Hematopoietic multipotent progenitor cell treated with erythropoietin and hydrocortisone succinate and interleukin-3 and kit ligand, for 15 days (in vitro differentiated cells): ENCODE measurements at places on chromosomes 2 and 18.

- no peak for DNase-seq
These were observed 87.0 kb upstream of the TMEM200C start for GRCh38 chr18:5982332-5982731.

GRCh38 chr2:33636001-33636400 is 36.9 kb upstream of the FAM98A start:
- DNase-seq = no peak

DNA sequence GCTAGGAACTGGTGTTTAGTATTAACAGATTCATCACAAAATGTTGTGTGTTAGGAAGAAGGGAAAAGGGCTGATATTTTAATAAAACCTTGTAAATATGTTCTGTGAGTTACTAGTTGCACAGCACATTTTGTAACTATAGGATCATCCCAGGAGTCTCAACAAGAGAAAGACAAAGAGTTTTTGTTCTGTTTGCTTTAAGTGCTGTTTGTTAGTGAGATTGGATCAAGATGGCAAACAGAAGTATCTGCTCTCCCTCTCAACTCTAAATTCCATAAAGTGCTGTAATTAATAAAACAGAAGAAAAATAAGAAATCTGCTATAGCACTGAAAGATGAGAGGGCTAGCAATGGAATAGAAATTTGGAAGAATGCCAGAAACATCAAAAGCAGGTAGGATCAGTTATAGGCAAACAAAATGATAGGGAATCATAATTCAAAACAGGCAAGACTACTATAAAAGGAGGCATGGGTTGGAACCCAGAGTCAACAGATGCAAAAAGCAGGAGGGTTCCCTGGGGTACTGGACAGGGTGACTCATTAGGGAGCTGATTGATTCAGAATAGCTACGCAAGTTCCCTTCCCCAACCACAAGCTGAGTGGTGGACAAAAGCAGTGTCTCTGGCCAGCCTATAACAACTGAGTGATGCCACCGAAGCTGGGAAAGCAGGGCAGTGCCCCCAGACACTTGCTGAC is 75.8 kb downstream of the DYNC1I2 start:
- DNase-seq = no peak

GRCh38 chr2:181680937-181681811 is 857 bp upstream of the NEUROD1 start:
- no peak for DNase-seq

DNA sequence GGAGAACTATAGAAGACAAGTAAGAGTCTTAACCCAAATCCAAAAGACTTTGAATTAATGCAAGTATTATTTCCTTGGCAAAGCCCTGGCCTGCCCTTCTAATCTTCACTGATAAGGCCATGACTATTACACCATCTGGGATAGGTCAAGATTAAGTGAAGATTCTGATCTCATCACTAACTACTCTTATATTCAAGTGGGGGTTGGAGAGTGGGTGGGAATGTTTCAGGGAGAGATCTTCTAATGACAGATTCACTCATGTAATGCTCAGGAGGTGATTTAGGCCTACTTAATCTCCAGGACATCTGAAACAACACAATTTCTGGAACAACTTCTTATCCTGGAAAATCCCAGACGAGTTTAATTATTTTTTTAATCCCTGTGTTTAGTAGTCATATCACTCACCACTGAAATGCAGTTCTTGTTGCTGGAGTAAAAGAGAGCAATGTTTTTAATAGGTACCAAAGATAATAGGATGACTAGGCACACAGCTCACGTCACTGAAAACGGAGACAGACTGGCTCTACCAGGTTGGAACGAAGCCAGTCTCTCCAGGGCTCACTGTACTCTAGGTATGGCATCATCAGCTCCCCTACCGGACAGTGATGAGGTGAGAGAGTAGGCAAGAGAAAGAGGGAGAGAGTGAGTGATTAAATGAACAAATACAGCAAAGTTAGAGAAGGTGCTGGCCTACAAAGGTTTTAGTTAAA is 133.1 kb downstream of the NCKAP5 start:
- no peak for DNase-seq

DNA sequence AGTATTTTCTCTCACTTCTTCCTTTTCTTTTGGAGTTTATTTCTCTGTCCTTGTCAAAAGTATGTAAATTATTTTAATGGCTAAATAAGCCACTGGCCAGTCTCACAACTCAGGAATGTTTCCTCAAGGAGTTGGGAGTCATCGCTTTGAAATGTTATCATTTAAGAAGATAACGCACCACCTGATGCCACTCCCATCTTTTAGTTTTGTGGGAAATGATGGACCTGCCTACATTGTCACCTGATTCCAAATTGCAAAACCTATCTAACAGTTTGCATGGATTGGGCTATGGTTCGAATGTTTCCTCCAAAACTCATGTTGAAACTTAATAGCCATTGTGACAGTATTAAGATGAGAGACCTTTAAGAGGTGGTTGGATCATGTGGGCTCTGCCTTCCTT is 32.4 kb upstream of the PPM1B start:
- DNase-seq = no peak

GRCh38 chr18:74609535-74609934 is 11.9 kb downstream of the ZNF407 start:
- no peak for DNase-seq

GRCh38 chr2:101152272-101153076 is 1.3 kb upstream of the TBC1D8 start:
- DNase-seq = no peak

GRCh38 chr2:73920577-73921545 is 5.8 kb upstream of the DGUOK start:
- peak; percentile 66 for DNase-seq

GRCh38 chr2:101759162-101759561 is 61.7 kb downstream of the MAP4K4 start:
- no peak for DNase-seq

- no peak for DNase-seq
These were observed 159.5 kb upstream of the ZNF516 start for GRCh38 chr18:76654577-76654976.

GRCh38 chr2:240957656-240958365 is 40.6 kb upstream of the SNED1 start:
- no peak for DNase-seq

DNA sequence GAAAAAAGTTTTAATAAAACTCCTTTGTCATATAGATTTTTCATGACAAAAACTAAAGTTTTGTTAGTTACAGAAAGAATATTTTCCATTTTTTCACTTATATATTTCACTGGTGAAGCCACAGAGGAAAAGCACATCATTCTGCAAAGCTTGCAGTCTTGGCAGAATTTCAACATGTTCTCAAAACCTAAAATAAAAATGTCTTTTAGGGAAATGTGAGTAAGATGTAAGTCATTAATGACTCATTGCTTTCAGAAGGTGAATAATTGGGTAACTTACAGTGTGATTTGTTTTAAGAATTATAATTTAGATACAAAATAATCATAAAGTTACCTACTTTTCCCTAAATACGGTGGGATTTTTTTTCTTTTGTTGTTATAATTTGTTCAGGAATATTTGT is 43.4 kb upstream of the TNFRSF11A start:
- no peak for DNase-seq

DNA sequence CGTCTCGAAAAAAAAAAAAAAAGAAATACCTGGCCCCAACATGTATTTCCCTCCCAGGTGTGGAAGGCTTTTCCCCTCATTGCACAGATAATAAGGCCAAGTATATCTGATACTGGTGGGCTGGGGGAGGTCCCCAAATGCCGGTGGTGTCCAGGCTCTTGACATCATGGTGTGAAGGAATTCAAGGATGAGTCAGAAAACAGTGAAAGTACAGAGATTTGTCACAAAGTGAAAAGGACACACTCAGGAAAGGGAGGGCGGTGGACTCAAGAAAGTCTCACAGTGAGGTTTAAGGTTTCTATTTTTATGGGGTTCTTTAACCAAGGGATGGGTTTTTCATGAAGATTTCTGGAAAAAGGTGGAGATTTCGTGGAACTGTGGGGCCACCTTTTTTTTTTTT is 37.8 kb upstream of the FZD5 start:
- DNase-seq = no peak

DNA sequence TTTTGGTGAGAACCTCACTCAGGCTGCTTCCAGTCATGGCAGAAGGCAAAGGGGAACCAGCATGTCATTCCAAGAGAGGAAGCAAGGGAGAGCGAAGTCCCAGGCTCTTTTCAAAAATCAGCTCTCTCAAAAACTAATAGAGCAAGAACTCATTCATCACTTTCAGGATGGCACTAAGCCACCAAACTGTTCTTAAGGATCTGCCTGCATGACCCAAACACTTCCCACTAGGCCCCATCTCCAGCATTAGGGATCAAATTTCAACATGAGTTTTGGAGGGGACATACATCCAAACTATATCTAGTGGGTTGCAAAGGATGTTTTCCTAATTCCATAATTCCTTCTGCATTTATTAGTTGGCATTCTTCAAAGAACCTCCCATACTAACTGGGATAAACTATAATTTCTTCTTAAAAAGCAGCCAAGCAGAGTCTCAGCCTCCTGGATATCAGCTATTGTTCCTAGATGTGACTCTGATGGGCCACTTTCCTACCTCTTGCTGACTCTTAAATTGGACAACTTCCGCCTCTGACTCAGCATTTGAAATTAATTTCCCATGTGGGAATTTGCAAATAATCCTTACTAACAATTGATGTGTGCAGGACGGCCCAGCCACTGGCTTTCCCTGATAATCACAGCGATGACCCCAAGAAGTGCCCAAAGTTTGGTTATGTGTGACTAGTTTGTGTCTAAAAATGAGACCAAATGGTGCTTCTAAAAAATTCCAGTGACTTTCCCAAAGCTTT is 5.5 kb upstream of the REV1 start:
- no peak for DNase-seq

DNA sequence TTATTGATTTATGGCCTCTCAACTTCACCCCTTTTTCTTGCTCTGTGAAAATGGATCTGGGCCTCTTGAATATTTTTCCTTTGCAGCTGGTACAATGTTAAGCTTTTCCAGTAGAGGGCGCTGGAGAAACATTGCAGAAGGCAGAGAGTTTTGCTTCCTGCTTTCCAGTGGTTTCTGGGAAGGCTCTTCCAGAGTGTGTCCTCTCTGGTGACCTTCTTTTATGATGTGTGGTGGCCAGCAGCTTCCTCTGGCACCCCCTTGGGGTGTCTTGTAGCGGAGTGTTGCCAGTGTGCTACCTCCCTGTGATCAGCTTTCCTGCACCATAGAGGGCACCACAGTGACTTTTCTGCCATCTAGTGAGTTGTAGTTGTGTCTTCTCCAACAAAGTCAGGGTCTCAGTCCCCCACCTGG is 25.4 kb upstream of the MGAT5 start:
- DNase-seq = peak; percentile 8

GRCh38 chr2:47345590-47345924 is 57.4 kb upstream of the MSH2 start:
- DNase-seq = no peak

GRCh38 chr2:43157506-43158246 is 68.7 kb downstream of the ZFP36L2 start:
- no peak for DNase-seq

GRCh38 chr2:54402350-54402749 is 53.8 kb upstream of the SPTBN1 start:
- DNase-seq = no peak

GRCh38 chr2:230068016-230068650 is 591 bp downstream of the SLC16A14 start:
- no peak for DNase-seq
